WERI-Rb-1 (cell line): ENCODE measurements at places on chromosomes 4 and X.

DNA sequence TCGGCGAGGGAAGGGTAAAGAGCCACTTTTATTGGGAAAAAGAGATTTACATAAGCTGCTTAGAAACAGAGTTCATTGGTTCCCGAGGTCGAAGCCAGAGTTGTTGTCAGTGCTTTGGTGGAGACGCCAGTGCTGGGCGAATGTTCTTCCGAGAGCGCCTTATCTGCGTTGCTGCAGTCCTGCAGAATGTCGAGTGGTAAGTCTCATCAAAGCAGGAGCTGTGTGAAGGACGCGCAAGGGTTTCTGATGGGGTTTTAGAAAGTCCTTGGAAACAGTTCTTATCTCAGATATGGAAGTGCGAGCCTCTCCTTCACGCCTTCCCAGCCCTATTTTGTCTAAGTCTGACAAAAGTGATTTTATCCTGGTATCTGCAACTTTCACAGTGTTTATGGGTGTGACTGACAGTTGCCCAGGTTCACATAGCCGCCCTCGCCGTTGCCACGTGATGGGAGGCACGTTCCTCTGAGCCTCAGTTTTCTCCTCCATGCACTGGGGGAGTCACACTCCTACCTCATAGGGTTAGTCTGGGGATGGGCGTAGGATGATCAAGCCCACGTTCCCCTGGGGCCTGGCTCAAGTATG is 47.3 kb upstream of the NSG1 start:
- DNase-seq, result peak; percentile 75

DNA sequence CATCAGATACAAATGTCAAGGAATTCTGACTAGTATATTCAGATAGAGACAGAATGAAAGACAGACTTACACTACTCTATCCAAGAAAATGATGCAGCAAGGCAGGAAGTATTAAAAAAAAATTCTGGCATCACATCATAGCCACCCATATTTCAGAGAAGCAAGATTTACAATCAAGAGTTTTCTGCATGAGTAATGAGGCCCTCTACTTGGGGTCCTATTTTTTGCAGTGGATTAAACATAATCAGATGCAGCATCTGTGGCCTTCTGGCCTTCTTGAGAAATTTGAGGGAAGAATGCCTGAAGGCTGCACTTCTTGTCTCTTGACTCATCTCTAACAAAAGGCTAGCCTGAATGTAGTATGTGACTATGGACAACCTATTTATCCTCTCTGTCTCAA is 48.2 kb upstream of the SLIT2 start:
- no peak for DNase-seq

GRCh38 chrX:67289055-67289499 is 254.7 kb upstream of the AR start:
- no peak for DNase-seq

DNA sequence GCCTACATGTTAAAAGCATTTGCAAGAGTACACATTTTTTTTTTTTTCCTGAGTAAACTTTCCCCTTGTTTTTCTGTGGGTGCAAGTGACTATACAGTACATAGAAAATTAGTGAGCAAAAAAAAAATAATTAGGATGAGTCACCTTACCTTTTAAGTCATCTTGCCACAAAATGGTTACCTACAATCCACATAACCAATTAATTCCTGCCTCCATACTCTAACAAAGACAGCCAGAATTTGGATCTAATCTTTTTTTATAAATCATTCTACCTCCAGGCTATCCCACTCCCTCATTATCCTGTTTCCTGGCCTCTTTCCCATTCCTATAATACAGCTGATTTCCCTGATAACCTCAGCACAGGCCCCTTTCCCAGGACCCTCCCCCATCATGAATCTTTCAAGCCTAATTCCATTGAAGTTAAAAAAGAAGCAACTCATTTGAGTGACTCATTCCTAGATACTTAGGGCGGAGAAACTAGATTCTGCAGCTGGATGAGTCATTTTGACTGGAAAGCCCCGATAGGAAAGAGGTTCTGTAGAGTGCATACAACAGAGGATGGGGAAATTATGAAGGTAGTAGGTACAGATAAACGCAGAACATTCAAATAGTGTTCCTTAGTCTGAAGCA is 128.2 kb downstream of the C4orf51 start:
- no peak for DNase-seq

- no peak for DNase-seq
Measured at GRCh38 chr4:7013175-7013574, 30.0 kb upstream of the TADA2B start.

GRCh38 chrX:68877606-68878005 is 48.8 kb downstream of the EFNB1 start:
- no peak for DNase-seq

GRCh38 chr4:85788604-85789003 is 313.7 kb downstream of the ARHGAP24 start:
- DNase-seq, result no peak

GRCh38 chr4:157075811-157076577 is at the start of gene GLRB:
GLRB (plus strand) TSS chr4:157076150; CDS start chr4:157078025, 1,875 bp downstream.
- DNase-seq, result peak; percentile 53
